CD4-positive, CD25-positive, alpha-beta regulatory T cell (primary cell): ENCODE measurements at places on chromosomes 2 and 18.

DNA sequence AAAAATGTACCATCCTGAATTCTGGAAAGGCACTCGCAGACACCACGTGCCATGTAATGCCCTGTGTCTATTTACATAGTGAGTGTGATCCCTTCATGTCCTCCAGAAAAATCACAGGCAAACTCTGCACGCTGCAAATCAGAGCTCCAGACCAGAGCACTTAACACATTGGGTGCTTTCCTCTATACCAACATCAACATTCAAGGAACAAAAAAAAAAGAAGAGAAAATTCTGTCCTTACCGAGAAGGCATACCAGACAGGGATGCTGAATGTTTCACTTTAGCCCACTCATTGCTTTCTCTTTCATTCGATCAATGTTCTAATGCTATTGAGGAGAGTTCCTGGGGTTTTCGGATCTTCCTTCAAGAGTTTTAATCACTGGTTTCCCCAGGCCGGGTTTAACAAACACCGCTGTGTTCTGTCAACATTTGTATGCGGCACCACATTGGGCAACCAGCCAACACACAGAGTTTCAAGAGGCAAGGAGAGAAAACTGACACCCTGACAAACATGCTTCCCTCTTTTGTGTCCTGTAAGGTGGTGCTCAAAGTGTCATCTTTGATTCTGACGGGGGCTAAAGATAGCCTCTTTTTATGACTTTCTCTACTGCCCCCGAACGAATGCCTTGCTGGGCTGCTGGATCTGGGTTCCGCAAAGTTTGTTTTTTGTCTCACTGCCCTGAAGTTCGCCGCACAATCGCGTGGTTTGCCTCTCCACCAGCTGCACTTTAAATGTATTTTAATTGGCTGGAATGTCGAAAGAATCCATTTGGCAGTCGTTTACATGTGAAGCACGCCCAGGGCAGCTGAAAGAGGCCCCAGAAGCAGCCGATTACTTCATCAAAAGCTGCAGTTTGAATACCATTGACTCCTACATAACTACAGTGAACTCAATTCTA lies 106.4 kb upstream of the NCKAP5 start:
- no peaks in the 10 kb centered on the region for H3K4me1 ChIP-seq
- H3K27ac ChIP-seq: no peak overlapping the region
- DNase-seq: no peak
- H3K4me3 ChIP-seq: no peak overlapping the region

DNA sequence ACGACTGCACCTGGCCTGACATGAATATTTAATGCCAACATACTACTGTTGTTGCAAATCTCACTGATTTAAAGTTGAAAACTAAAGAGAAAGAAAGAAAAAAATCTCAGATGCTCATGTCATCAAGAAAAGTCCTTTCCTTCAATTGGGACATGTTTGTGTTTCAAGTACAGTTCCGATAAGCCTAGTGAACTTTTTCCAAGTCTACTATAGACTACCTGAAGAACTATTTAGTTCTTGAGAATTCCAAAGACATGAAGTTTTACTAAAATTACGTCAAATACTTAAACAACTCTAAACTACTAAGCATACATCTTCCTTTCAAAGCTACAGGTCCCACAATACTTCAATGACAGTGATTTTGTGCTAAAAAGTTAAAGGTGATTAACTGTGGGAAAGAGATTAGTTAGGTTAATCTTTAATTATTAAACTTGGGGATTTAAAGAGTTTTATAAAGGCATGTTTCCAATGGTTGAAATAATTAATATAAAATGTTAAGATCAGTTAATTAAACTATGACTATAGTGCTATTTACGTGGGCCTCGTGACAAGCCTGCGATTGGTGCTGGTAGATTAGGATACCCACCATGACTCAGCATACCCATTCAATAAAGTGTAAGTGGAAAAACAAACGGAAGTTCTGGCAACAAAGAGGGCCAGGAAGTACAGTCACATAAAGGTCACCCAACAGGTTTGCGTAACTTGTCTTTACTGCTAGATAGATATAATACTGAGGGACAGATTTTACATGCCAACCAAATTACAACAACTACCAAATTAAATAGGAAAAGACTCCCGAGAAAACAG lies 55.5 kb downstream of the SEPTIN10 start:
- no peaks in the 10 kb centered on the region for H3K4me1 ChIP-seq
- no peaks in the 10 kb centered on the region for H3K36me3 ChIP-seq
- no peaks in the 10 kb centered on the region for H3K27me3 ChIP-seq
- H3K4me3 ChIP-seq: no peak overlapping the region
- no peak for DNase-seq

DNA sequence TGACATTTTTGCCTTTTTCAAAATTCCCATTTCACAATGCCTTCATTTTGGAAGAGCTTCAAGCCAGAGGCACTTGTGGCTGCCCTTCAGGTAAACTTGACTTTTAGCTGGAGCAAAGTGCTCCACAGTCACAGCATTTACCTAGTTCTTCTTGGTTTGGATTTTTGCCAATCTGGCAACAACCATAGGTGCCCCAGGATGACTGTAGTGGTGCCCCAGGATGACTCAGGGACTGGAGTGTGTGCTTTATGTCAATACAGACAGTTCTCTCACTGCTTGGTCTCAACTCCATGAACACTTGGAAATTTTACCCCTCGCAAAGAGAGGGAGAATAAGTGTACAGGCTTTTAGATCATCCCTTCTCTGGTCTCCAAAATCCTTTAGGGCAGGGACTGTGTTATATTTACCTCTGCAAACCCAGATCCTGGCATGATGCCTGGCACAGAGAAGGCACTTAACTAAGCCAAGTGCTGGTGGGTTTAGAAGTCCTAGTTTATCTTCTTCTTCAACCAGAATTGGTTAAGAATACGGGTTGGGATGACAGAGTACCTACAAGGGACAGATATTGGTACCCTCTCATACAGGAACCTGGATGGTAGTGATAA lies 15.3 kb upstream of the PTPN4 start:
- H3K4me1 ChIP-seq: no peaks in the 10 kb centered on the region
- no peak overlapping the region for H3K4me3 ChIP-seq
- no peak for DNase-seq
- H3K36me3 ChIP-seq: no peaks in the 10 kb centered on the region
- H3K27me3 ChIP-seq: no peaks in the 10 kb centered on the region

- peaks cover 46% of the 10 kb centered on the region for H3K36me3 ChIP-seq
- H3K4me3 ChIP-seq: no peak overlapping the region
- DNase-seq: no peak
- H3K27ac ChIP-seq: no peak overlapping the region
- H3K4me1 ChIP-seq: no peaks in the 10 kb centered on the region
- no peaks in the 10 kb centered on the region for H3K27me3 ChIP-seq
These were observed 8.8 kb downstream of the COPS9 start for GRCh38 chr2:240127191-240127750.

DNA sequence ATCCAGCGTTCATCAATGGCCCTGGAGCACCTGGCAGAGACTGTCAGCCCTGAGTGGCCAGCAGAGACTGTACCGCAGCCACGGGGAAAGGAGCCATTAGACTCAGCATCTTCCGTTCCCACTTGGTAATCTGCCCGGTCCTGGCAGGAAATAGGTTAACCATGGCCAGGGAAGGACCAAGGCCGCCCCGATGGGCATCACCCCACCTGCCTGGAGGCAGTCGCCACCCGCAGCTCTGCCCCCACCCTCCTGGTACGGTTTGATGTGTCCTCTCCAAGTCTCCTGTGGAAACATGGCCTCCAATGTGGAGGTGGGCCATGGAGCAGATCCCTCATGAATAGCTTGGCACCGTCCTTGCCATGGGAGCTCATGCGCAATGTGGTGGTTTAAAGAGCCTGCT lies 75.3 kb downstream of the RTP5 start:
- H3K27ac ChIP-seq: no peak overlapping the region
- no peaks in the 10 kb centered on the region for H3K4me1 ChIP-seq
- no peak for DNase-seq
- no peaks in the 10 kb centered on the region for H3K36me3 ChIP-seq
- no peak overlapping the region for H3K4me3 ChIP-seq

DNA sequence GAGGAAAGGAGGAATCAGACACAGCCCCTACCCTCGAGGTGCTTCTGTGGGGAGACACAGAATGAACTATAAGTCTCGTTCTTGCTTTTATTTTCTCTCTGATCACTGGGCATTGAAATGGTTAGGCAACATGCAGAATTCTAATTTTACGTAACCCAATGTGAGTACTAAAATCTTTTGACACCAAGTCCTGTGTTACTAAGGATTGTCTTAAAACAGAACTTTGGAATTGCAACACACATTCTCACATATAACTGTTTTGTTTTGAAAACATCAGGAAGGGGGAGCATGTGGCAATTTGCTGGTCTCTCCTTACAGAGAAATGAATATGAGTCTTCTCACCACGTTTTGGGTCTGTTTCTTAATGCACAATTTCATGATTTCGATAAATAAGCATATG lies 23.6 kb upstream of the SULT1C4 start:
- H3K27me3 ChIP-seq: peaks cover 2% of the 10 kb centered on the region
- H3K4me3 ChIP-seq: no peak overlapping the region
- no peak overlapping the region for H3K27ac ChIP-seq

DNA sequence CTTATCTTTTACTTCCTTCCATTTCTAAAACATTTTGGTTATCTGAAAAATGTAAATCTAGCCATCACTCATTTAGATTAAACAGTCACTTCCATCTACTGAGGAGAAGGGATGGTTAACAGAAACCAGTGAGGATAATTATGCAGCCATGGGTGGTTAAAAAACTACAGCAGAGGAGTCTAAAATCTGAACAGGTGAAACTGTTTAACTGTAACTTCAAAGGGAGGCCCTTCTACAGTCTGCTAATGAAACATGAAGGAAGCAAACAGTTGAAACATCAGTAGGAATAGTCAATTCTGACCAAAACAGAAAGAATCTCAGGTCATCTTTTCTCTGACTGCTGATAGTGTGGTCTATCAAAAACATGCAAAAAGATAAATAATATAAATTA lies 71.0 kb downstream of the DTNB start:
- DNase-seq: no peak
- no peaks in the 10 kb centered on the region for H3K27me3 ChIP-seq
- H3K36me3 ChIP-seq: no peaks in the 10 kb centered on the region
- H3K27ac ChIP-seq: no peak overlapping the region

DNA sequence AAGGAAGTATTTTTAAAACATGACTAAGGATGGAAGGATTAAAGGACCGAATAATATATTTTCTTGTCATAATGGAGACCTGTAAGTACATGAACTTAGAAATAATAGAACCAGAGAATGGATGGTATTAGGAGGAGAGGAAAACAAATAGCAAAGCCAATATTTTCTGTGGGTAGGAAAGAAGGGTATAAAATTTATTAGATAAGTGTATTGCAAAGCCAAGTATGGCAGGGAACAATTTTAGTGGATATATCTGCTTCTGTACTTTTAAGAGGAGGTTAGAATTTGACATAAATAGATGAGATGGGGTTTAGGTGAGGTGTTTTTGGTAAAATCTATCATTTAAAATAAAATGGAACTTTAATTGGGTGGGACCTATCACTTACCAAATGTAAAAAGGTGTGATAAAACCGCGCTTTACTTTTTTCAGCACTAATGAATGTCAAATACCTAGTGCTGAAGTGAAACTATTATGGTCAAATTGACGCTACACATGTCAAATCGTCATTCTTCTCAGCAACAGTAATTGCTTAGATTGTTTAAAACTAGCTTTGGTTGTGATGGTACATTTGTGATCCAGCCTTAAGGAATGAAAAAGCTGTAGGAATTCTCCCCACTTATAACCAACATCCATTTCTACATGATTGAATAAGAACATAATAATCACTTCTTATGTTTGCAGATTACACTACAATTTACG lies 78.1 kb upstream of the ZEB2 start:
- DNase-seq: no peak
- H3K4me3 ChIP-seq: no peak overlapping the region
- no peaks in the 10 kb centered on the region for H3K36me3 ChIP-seq
- no peak overlapping the region for H3K27ac ChIP-seq
- H3K27me3 ChIP-seq: peaks cover 3% of the 10 kb centered on the region

DNA sequence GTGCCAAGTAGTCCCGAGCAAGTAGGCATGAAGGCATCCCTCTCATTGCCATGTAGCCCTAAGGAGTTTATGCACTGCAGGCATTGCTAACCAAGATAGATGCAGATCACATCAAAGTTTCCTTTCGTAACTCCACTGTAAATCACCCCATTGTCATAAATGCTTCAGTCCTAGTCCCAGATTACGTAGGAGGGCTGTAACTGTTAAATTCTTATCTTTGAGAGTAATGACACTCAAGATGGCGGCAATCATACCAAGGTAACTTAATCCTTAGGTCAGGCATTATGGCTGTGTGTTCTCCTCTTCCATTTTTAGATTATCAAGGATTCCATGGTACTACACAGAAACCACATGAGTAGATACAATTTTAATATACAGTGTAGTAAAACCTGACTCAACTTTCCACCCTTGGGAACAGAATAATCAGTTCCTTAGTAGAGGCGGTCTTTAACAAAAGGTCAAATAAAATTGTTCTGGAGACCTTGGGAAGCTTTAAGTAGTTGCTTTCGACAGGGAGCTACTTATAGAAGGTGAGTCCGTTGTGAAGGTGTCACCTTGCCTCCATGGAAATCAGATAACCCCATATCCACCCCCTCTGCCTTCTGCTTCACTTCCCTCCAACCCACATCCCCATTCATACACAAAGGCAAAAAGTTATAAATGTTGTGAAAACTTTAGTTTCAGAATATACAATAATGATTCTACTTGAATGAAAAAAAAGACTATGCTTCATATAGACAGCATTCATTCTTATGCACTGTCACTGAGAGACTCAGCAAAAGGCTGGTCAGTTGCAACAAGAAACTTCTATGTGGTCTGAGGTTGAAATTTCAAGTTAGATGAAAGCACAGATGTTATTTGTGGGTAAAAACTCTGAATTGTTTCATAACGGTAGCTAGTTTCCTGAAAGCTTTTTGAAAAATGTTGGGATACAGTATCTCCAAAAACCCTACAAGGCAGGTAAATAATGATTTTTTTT lies 64.8 kb upstream of the GALNT5 start:
- no peak for DNase-seq
- no peaks in the 10 kb centered on the region for H3K4me1 ChIP-seq
- H3K27ac ChIP-seq: no peak overlapping the region
- peaks cover 2% of the 10 kb centered on the region for H3K27me3 ChIP-seq
- no peak overlapping the region for H3K4me3 ChIP-seq

GRCh38 chr2:215396595-215397313 lies 39.1 kb downstream of the FN1 start:
- no peak overlapping the region for H3K27ac ChIP-seq
- H3K4me1 ChIP-seq: no peaks in the 10 kb centered on the region
- H3K4me3 ChIP-seq: no peak overlapping the region
- H3K36me3 ChIP-seq: no peaks in the 10 kb centered on the region
- DNase-seq: no peak
- peaks cover 1% of the 10 kb centered on the region for H3K27me3 ChIP-seq

- DNase-seq: peak; percentile 61
- H3K4me3 ChIP-seq: peak overlapping the region; percentile 98
These were observed 674 bp downstream of the PTPN4 start for GRCh38 chr2:119760237-119760955.

GRCh38 chr2:220941683-220942082 lies 630.4 kb downstream of the EPHA4 start:
- H3K36me3 ChIP-seq: no peaks in the 10 kb centered on the region
- no peaks in the 10 kb centered on the region for H3K4me1 ChIP-seq
- no peak for DNase-seq
- H3K4me3 ChIP-seq: no peak overlapping the region
- H3K27me3 ChIP-seq: no peaks in the 10 kb centered on the region
